ENCODE measurements at places on chromosomes 4 and X.

DNA sequence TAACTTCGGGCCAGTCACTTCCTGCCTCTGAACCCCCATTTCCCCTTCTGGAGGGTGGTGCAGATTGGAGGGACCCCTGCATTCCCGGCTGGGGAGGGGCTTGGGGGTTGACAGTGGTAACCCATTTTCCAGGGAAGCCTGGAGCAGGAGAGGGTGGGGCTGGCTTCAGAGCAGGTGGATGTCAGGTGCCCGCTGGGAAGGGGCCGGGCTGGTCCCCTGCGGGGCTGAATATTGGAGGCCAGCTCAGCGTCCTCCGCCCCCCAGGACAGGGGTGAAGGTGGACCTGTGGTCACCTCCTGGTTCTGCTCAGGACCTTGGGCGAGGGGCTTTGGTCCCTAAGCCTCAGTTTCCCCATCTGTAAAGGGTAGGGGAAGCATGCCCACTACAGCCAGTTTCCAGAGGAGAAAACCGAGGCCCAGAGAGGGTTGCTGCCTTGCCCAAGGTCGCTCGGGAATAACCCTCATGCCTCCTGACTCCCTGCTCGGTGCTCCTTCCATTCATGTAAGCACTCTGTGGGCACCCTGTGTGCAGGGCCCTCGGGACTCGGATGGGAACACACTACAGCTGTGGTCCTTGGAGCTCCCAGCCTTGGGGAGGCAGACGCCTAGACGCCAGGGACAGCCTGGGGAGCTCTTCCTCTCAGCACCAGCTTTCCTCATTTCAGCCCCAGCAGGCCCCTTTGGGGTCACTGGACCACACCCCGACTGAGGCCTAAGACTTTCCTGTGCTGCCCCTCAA, 683 bp downstream of the MAN2B2 start:
- no peak for DNase-seq

DNA sequence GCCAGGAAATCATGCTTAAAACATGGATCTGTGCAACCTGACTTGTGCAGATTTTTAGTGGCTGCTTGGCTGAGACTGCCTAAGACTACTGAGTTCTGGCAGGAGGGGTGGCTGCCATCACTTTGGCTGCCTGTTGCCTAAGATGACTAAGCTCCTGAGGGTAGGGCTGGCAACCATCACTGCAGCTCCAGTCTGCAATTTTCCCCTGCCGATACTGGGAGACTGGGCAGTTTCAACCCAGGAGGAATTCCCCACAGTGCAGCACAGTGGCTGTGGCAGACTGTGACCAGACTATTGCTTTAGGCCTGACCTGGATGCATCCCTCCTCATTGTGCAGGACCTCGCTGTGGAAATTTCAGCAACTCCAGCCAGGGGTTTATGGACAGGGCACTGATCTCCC, 544.9 kb downstream of the ANKRD50 start:
- no peak for DNase-seq

- no peak for DNase-seq
Measured at GRCh38 chr4:151600432-151600831, 160.4 kb downstream of the GATB start.

DNA sequence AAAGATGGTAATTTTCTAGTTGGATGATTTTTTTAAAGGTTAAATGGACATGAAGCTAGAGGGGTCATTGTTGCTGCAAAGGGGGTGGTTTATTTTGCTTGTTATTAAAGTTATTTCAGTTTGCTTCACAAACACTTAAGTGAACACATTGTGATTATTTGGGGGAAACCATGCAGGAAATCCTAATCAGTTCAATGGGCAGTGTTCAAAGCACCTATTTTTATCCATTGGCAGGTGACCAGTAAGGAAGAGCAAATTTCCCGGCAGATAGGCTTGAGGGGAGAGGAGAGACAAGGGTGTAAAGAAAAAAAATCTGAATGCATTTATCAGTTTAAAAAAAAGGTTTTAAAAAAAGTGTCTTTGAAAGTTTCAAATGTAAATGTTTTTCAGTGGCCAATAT, 17.6 kb downstream of the GPR174 start:
- no peak for DNase-seq

GRCh38 chr4:41994461-41994985, 4.2 kb downstream of the SLC30A9 start:
- DNase-seq: no peak

GRCh38 chr4:186151499-186151898, 39.9 kb upstream of the CYP4V2 start:
- DNase-seq: no peak

- no peak for DNase-seq
Measured at GRCh38 chr4:115883231-115883630, 769.8 kb upstream of the NDST4 start.

GRCh38 chr4:136637071-136637777, 895.1 kb downstream of the PCDH18 start:
- no peak for DNase-seq

- DNase-seq: no peak
Measured at GRCh38 chr4:24395937-24396336, 188.4 kb downstream of the DHX15 start.

All from SW 1271 (cell line).